ENCODE measurements at places on chromosomes 12 and 14. TPM values are rescaled to one million over a fixed set of nuclear protein-coding genes. Genes with fewer than 3 reads are reported as not detected.

Gene BICD1
- total RNA-seq, result 73.0 TPM

Gene TRHDE
- 18.2 TPM for total RNA-seq

GRCh38 chr12:2295941-2296461 is 243.2 kb downstream of the CACNA1C start:
- no peak overlapping the region for H3K4me3 ChIP-seq
- DNase-seq, result no peak
- no peaks in the 10 kb centered on the region for H3K27me3 ChIP-seq
- peaks cover 3% of the 10 kb centered on the region for H3K4me1 ChIP-seq

GRCh38 chr14:101578489-101578888 is 17.2 kb downstream of the DIO3 start:
- peak; percentile 8 for DNase-seq
- no peak overlapping the region for H3K4me3 ChIP-seq
- no peak overlapping the region for H3K27ac ChIP-seq
- peaks cover 1% of the 10 kb centered on the region for H3K4me1 ChIP-seq
